Colonic mucosa (tissue), 4 donors: ENCODE measurements at places on chromosomes 4 and X. TPM values are rescaled to one million over a fixed set of nuclear protein-coding genes. Genes with fewer than 3 reads are reported as not detected.

The UGT2A1 gene
- not detected for total RNA-seq

The BMP15 gene
- total RNA-seq = not detected

The PAGE5 gene
- not detected for total RNA-seq

The NXF2B gene
- not detected for total RNA-seq

The GLRA3 gene
- total RNA-seq = not detected

DNA sequence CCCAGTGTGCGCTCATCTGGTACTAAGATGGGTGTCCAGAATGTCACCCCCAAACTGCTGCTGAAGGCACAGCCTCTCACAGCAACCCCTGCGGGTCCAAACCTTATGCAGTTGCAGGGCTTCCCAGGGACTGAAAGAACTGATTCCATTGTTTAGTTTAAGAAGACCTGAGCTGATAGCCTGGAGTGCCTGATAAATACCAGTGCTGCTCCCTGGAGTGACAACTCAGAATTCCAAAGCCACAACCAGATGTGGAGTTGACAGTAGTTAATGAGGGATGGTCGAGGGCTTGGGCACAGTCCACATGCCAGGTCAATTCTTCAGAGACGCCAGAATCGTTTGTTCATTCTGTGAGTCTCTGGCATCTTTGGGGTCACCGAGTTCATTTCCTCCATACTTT lies 71.2 kb downstream of the LNX1 start:
- DNase-seq = no peak

DNA sequence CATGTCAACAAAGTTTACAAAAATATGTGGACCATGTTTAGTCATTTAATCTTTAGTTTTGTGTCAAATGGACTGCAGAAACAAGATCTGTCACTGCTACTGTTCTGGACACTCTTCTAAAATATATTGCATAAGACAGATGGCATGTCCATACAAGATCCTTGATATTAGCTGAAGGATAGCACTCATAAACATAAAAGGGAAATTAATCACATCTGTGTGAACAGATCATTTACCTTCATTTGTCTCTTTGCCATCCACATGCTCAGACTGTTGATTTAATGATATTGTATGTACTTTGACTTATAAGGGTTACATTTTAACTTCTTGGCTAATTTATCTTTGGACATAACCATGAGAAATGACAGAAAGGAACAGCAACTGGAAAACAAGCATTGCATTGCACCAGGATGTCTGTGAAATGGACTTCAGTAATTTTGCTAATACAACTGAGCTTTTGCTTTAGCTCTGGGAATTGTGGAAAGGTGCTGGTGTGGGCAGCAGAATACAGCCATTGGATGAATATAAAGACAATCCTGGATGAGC lies at the start of gene UGT2B7:
Gene UGT2B7, plus strand, starts transcription at position 364 of the 546 bp plus-strand sequence. Its CDS starts 47 bp downstream, at position 411.
- no peak for DNase-seq

DNA sequence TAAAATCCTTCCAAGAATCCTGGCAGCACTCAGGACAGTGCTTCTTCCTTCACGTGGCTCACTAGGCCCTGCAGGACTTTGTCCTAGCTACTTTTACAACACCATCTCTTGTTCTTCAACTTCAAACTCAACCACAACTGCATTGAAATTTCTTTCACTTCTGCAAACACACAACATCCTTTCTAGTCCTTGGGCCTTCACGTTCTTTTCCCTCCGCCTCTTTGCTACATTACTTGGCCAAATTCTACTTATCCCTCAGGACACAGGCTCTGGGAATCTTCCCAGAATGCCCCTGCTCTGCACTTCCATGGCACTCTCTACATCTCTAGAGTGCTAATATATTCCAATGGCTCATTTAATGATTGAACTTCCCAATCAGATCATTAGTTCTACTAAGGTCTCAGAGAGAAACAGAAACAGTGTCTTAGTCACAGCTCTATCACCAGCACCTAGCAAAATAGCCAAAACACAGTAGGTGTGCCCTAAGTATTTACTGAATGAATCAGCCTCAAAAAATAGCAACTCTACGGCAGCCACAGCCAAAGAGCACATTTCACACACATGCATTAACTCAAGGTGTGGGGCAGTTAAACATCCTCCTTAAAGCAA lies 73.3 kb downstream of the MANBA start:
- no peak for DNase-seq

GRCh38 chrX:140764401-140764919 lies 54.9 kb downstream of the LINC00632 start:
- DNase-seq = no peak

DNA sequence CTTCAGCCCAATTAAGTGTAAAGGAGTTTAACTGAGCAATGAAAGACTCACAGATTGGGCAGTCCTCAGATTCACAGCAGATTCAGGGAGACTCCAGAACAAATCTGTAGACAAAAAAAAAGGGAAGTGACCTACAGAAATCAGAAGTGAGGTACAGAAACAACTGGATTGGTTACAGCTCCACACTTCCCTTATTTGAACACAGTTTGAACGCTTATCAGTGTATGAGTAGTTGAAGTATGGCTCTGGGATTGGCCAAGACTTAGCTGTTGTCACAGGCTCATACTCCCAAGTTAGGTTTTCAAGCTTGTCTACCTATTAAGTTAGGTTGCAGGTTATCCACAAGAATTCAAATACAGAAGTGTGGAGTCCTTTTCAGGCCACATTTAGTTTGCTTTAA lies 112.4 kb upstream of the ELOVL6 start:
- DNase-seq = no peak

- no peak for DNase-seq
These were observed 69.1 kb downstream of the RGS12 start for GRCh38 chr4:3361896-3362295.

DNA sequence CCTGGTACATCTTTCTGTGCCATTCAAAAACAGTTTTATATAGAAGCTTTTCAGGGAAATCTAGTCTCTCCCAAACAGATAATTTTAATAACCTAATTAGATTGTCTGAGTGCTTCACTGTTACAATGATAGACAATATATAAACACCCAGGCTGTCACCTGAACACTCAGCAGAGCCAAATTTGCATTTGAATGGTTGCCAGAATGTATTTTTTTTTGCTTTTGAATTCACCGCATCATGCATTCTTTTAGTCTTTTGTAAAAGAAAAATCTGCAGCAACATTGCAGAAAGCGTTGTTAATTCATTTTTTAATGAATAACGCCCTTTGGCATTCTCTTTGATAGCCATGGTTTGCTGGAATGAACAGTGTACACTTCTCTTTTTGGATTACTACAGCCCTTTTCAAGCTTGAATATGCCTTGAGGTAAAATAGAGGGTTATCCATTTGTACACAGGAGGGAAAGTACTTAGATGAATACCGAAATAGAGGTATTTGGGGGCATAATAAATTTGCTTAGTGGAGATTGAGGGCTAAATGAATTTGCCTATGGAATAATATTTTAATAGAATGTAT lies 175.0 kb upstream of the EPHA5 start:
- DNase-seq = no peak

GRCh38 chr4:59540311-59540710 lies 1659.8 kb upstream of the ADGRL3 start:
- no peak for DNase-seq

GRCh38 chr4:4415806-4416805 lies 29.2 kb downstream of the NSG1 start:
- no peak for DNase-seq

DNA sequence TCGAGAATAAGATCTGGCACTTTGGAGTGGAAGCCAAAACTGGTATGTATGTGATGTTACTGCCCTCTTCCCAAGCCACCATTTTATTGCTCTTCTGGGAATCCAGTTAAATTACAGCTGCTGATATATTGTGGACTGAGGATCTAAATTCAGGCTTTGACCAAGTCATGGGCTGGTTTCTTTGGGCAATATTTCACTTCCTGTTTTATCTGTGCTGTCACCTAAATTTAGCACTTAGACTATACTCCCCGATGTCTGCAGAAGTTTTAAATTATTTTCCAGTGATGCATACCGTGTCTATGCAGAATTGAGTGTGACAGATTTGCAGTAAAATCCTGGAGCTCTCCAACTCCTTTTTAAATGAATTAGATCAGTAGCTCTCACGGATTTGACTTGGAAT lies 100.0 kb downstream of the TEX13A start:
- DNase-seq = no peak

- DNase-seq = no peak
These were observed 15.5 kb downstream of the CCNQ start for GRCh38 chrX:153583433-153583832.

GRCh38 chrX:145178268-145178667 lies 69.0 kb upstream of the SPANXN1 start:
- DNase-seq = no peak
